Stimulated activated CD4-positive, alpha-beta T cell treated with anti-CD3 and anti-CD28 coated beads, Interleukin-1b, Interleukin-23, amount 100 ng/mL, for 1 hour (primary cell): ENCODE measurements at places on chromosomes 16 and 17.

- no peak for DNase-seq
Measured at GRCh38 chr16:80208015-80208414, 332.8 kb upstream of the DYNLRB2 start.

GRCh38 chr17:69357701-69358100 is 30.8 kb upstream of the ABCA5 start:
- no peak for DNase-seq

DNA sequence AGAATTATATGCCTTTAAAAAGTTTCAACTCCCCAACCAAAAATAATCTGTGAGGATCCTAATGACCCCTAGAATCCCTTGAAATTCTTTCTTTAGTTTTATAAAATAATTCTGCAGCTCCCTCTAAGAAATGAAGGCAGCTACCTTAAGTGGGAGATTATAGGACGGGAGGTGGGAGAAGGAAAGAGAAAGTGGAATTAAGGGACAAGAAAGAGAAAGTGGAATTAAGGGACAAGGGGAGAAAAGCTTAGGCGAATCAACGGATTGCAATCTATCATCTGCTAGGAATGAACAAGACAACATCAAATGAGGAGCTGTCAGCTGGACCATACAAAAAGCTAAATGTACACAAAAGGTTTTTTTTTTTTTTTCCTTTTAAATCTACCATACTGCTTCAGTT is 262.0 kb downstream of the ZFHX3 start:
- no peak for DNase-seq

GRCh38 chr17:82218349-82219075 is 5.9 kb upstream of the CCDC57 start:
- DNase-seq: no peak

- peak; percentile 20 for DNase-seq
Measured at GRCh38 chr17:58577696-58578095, 63.3 kb upstream of the MTMR4 start.

- DNase-seq: no peak
Measured at GRCh38 chr17:51015145-51015558, 105.5 kb downstream of the SPAG9 start.

- DNase-seq: no peak
Measured at GRCh38 chr16:70437582-70438557, 1.0 kb downstream of the ST3GAL2 start.

DNA sequence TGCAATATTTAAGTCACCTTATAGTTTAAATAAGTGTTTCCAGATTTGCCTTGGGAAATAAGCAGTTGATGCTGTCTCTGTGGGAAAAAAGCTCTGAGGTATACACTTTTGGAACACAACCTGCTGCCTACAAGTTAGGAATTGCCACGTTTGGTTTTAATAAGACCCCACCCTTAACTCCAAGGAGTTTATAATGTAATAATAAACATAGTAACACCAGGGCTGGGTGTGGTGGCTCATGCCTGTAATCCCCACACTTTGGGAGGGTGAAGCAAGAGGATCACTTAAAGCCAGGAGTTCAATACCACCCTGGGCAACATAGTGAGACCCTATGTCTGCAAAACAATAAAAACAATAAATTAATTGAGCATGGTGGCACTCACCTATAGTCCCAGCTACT is 15.9 kb upstream of the SMG1 start:
- no peak for DNase-seq

- DNase-seq: no peak
Measured at GRCh38 chr17:42287977-42288802, at the start of gene STAT5A. Gene STAT5A (plus strand): TSS chr17:42288498. CDS start chr17:42289412, 914 bp downstream.

DNA sequence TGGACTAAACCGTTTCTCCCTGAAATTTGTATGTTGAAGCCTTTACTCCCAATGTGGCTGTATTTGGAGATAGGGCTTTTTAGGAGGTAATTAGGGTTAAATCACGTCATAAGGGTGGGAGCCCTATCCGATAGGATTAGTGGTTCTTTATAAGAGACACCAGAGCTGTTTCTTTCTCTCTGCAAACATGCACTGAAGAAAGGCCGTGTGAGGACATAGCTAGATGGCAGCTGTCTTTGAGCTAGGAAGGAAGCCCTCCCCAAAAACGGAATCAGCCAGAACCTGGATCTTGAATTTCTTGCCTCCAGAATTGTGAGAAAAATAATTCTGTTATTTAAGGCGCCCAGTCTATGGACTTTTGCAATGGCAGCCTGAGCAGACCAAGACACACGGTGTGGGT is 14.1 kb downstream of the ODF4 start:
- DNase-seq: no peak

DNA sequence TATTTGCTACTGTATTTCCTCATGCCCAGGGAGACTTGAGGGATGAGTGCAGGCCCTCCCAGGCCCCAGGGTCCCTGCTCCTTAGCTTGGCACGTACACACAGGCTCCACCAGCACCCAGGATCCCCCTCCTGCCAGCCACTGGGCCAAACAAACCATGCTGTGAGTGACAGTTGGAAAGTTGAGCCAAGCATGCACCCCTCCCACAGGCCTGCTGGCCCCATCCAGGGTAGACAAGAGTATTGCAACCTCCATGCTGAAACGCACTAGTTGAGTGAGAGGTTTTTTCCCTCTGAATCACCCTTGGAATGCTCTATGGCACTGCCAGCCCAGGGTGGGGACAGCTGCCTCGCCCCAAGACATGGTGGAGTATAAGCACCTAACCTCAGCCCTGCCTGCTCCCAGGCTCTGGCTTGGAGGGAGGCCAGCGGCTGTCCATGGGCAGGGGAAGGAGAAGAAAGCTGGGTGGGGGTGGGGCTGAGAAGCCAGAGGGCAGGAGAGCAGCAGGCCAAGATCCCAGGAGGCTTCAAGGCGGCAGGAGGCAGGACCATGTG is 49.6 kb downstream of the PITPNM3 start:
- no peak for DNase-seq

DNA sequence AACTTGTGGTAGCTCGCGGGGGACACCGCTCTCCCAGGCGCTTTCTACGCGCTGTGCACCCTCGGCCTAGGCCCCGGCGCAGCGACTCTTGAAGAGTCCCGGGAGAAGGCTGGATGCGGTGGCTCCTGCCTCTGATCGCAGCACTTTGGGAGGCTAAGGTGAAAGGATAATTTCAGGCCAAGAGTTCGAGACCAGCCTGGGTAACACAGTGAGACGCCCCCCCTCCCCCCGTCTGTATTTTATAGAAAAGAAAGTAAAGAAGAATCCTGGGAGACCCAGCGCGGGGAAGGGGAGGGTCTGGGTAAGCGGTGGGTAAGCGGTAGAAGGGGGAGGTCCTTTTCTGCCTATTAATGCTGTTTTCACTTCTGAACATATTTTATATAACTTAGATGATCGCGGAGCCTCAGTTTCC is 486 bp upstream of the PLLP start:
- no peak for DNase-seq

- DNase-seq: no peak
Measured at GRCh38 chr16:49601576-49601975, 228.0 kb downstream of the C16orf78 start.

- DNase-seq: no peak
Measured at GRCh38 chr17:81470270-81470943, 42.2 kb downstream of the ACTG1 start.

GRCh38 chr17:77909236-77909635 is 49.3 kb upstream of the TNRC6C start:
- DNase-seq: no peak

- DNase-seq: no peak
Measured at GRCh38 chr16:82195917-82196494, 26.0 kb upstream of the MPHOSPH6 start.

GRCh38 chr16:505479-506245 is 21.9 kb upstream of the CAPN15 start:
- no peak for DNase-seq

DNA sequence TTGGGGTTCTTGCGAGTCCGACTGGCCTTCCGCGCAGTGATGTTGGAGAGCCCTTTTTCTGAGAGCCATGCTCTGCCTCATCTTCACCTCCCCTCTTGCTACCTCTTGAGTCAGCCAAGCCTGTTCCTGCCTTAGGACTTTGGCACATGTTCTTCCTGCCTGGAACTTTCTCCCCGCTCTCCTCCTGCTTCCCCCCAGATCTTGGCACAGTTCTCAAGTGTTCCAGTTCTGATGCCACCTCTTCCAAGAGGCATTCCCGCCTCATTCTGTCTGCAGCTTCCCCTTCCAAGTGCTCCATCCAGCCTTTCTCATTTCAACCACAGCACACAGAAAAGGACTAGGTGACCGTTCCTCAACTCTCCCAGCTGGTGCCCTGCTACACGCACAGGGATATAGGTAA is 7.7 kb downstream of the AKAP1 start:
- DNase-seq: no peak

DNA sequence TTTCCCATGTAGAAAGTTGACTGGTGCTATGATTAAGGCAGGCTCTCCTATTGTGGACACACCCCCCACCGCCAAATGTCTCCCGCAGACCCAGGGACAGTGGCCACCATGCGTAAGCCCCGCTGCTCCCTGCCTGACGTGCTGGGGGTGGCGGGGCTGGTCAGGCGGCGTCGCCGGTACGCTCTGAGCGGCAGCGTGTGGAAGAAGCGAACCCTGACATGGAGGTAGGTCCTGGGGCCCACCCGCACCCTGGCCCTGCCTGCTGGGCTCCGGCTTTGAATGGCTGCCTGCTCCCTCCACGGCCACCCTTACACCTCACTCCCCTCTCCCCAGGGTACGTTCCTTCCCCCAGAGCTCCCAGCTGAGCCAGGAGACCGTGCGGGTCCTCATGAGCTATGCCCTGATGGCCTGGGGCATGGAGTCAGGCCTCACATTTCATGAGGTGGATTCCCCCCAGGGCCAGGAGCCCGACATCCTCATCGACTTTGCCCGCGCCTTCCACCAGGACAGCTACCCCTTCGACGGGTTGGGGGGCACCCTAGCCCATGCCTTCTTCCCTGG is 3.6 kb downstream of the MMP25 start:
- DNase-seq: no peak

- DNase-seq: no peak
Measured at GRCh38 chr16:4701791-4702465, 8.6 kb downstream of the NUDT16L1 start.

DNA sequence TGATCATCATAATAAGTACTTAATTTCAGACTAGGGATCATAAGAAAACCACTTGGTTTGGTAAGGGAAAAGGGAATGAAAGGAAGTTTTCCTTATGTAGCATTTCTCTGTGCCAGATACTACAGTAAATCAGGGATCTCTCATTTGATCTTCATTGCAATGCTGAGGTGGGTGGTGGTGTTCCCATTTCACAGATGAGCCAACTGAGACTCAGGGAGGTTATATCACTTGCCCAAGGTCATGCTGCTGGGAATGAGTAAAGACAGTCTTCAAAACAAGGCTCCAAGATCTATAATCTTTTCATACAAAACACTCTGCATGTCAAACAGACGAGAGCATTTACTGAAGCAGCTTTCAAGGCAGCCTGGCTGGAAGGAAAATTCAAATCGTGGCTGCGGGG is 124.6 kb downstream of the GP2 start:
- no peak for DNase-seq

DNA sequence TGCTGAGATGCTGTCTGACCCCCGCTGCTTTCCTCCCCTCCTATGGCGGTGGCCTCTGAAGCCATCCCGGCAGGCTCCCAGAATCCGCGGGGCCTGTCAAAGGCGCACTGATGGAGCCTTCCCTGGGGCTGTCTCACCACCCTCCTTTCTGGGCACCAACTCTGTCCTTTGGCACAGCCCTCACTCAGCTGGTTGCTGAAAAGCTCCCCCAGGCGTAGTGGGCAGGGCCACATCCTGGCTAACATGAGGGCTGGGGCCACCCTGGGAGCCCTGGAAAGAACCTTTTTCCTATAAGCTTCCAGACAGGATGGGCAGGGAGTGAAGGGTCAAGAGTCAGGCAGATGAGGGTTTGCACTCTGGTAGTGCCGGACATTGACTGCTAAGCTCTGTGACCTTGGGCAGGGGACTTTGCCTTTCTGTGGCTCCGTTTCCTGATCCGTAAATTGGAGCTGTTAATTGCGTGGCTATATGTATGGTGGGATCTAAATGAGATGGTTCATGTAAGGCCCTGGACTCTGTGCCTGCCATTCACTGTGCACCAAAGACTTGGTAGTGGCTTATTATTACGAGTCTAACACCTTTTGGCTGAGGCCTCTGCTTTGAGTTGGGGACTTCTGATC is 27.6 kb upstream of the LASP1NB start:
- no peak for DNase-seq

DNA sequence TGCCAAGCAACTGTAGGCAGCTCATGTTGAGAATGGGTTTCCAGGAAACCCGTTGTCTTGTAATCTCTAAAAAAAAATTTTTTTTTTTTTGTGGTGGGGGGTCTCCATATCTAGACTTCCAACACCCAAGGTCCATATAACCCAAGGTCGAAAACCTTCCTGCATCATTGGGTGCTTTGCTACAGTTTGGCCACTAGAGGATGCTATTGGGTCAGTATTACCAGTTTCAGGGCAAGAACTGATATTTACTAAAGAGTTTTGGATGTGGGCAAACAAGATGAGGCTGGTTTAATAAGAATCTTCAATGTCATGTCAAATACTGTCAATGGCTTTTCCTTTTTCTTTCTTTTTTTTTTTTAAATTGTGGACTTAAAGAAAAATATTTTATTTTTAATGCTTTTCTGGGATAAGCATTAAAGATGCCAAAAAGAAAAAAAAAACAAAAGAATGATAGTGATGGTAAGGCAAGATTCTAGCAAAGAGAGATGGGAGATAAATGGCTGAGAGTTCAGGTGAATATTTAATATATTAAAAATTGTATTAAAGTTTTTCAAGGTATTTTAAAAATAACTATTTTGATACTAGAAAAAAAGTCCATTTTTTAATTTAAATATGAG is 62.2 kb downstream of the DHRS7C start:
- DNase-seq: no peak

GRCh38 chr17:69325518-69326376 is 1.2 kb downstream of the ABCA5 start:
- DNase-seq: no peak

DNA sequence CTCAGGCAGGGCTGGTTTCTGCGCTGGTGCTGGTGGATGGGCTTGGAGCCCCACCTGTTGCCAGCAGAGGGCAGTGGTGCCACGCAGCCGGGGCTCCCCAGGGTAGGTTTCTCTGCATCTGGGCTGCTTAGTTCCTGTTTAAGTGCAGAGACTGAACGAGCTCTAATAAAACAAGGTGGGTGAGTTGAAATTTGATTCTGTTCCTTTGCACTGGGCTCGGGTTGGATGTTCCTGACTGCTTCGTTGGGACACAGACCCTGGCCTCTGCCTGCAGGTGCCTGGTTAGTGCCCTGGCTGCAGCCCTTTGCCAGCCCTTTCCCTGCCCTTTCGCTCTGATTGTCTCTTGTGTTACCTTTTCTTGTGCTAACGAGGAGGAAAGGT is 30.0 kb downstream of the TBCD start:
- DNase-seq: peak; percentile 75

GRCh38 chr17:6642592-6642991 is 1.7 kb downstream of the TXNDC17 start:
- DNase-seq: no peak
